ENCODE measurements at places on chromosomes 2 and 18.
A peak's percentile ranks its signal among the peaks of the same experiment; 100 is the strongest.

GRCh38 chr2:24945907-24946306, 25.8 kb downstream of the DNAJC27 start:
- DNase-seq = no peak

DNA sequence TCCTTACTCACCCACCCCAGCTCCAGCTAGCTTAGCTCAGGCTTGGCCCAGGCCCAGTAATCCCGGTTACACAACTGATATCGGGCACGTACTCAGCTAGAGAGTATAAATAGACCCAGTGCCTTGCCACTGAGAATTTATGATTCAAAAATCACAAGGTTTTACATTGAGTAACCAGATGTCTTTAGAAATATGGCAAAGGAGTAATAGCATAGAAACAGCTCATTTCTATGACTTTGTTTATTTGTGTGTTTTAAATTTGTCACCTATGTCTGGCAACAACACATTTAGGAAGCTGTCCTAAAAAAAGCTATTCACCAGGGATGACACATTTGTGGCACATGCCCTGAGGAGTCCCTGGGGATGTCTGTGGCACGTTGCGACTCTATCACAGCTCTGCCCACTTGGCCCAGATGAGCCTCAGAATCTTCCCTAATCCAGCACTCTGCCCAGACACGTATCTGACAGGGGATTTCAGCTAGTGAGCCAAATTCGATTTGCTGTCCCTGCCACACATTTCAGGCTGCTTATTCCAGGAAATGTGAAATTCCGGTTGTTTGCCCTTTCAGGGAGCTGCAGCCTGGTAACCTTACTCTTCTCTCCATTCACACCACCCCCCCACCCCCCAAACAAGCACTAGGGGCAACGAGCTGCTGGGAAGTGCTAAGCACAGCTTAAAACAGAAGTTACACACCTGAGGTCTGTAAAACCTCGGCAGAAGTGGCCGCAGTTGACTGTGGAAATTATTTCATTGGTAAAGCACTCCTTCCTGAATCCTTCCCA, 85.4 kb upstream of the ZCCHC2 start:
- DNase-seq = no peak

DNA sequence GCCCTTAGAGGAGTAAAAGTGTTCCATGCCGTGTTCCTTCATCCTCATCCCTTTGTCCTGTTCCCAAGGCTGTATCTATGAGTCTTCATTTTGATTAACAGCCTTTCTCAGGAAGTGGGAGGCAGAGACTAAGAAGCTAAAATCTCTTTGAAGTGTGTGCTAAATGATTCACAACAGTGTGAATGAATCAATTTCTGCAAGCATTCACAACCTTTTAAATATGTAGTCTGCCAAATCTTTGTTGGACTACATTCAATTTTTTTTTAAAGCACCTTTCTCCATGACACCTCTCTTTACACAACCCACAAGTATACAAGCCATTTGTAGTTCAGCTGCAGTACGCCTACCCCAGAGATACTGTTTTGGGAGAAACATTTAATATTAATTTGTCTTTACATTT, 408.6 kb upstream of the FANCL start:
- no peak for DNase-seq

- DNase-seq = no peak
These were observed 128.5 kb downstream of the STK39 start for GRCh38 chr2:168118733-168119514.

DNA sequence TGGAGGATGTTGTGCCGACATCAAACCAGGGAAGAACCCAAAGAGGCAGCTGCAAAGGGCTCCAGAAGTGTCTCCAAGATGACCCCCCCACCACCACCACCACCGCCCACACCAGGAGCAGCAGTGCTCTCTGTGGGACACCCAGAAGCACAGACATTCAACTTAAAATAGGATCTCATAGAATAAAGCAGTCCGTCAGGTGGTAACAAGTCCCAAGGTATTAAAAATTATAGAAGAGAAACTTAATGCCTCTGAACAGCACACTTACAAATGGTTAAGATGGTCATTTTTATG, 155.5 kb upstream of the ID2 start:
- DNase-seq = no peak

DNA sequence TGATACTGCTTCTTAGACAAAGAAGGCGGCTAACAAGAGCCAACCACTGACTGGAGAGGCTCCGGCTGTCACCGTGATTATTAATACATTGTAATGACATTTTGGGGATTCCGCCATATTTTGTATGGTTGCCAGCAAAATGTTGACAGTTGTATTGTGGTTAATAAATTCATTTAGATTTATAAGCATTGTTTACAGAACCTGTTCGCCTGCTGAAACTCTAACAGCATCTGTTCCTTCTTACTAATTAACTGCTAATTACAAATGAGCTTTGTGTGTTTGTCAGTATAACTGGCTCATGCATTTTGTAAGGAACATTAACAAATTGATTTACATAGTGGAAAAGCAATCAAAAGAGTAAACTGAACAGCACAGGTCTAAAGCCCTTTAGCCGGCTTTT, 332.4 kb downstream of the GBX2 start:
- no peak for DNase-seq

- no peak for DNase-seq
These were observed 78.2 kb upstream of the UGP2 start for GRCh38 chr2:63763391-63763941.

- DNase-seq = no peak
These were observed 35.6 kb downstream of the GPD2 start for GRCh38 chr2:156471762-156472161.

DNA sequence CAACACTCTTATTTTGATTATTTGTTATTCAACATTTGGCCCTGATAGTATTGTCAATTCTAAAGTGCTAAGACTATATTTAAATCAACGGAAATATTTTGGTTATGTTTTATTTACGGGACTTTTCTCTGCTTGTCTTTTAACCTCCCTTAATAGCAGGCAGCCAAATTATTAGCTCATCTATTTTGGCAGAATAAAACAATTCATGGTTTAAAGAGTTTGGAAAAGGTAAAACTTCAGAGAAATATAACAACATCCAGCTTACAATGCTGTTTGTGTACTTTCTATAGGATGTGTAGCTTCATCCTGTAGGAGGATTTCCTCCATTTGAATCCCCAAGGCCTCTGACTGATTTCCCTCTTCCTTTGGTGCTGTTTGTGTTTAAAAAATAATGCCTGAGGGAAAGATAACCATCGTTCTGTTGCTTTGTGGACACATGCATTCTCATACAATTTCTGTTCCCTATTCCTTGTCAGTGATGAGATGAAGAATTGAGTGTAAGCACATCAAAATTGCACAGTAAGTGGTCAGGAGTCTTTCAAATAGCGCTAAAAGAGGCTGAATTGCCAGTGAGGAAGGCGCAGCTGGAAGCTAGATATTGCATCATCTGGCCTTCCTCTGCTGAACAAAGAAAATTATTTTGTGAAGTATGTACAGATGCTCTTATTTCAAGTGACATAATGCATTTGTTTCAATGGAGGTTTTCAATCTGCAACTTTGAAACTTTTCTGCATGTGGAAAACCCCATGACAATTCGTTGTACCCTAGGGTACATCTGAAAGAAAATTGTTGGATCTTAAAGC, 80.3 kb downstream of the CD28 start:
- DNase-seq = no peak

DNA sequence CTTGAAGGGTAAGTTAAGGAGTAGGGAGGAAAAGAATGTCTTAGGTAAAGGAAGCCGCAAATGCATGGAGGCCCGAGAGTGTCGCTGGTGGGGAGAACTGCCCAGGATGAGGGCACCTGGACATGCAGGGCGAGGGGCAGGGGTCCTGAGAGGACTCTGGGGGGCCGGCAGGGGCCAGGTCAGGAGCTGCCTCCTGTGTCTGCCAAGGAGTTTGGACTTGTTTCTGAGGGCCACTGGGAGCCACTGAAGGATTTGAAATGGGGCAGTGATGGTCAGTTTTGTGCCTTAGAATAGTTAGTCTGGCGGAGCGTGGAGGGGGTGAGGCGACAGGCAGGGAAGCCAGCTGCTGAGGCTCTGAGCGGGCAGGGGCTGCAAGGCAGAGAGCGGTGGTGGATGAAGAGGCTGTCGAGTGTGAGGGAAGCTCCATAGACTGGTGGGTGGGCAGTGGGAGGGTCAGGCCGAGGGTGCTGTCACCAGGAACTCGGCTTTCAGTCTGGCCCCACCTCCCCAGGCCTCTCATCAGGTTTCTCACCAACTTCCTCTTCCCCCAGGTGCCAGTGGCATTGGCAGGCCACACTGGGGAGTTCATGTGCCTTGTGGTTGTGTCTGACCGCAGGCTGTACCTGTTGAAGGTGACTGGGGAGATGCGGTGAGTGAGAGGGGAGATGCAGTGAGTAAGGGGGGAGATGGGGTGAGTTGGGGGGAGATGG, 14.7 kb upstream of the SLC4A3 start:
- no peak for DNase-seq

DNA sequence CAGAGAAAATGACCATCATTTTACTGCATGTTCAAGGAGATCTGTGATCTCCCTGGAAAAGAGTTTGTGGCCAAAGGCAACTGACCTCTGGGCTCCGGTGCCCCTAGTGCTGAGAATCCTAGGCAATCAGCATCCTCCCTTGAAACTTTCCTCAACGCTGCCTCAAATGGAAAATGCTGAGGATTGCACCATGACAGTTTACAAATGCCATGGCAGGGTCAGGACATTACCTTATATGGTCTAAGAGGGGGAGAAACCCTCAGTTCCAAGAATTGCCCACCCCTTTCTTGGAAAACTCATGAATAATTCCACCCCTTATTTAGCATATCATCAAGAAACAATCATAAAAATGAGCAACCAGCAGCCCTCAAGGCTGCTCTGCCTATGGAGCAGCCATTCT, 48.3 kb downstream of the ALPK2 start:
- DNase-seq = peak; percentile 13

- DNase-seq = peak; percentile 92
These were observed at the start of gene ARMC9 for GRCh38 chr2:231198291-231199173. ARMC9 (plus strand) TSS chr2:231198631; CDS start chr2:231206239, 7,608 bp downstream.

DNA sequence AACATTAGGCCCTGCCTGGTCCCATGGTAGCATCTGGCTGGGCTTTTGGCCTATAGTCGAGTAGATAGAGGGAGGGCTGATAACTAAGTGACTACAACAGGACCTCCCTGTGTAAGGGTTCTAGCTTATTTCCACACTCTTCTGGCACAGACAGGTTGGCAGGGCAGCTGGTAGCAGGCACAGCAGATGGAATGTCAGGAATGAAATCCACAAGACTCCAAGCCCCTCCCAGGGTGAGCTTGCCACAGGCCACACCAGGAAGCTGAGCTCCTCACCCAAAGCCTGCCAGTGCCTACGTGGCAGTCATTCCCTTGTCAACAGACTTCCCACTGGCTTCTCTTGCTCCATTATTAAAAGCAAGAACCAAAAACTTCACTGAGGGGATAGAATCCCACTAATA, 20.7 kb upstream of the C1QL2 start:
- DNase-seq = no peak

DNA sequence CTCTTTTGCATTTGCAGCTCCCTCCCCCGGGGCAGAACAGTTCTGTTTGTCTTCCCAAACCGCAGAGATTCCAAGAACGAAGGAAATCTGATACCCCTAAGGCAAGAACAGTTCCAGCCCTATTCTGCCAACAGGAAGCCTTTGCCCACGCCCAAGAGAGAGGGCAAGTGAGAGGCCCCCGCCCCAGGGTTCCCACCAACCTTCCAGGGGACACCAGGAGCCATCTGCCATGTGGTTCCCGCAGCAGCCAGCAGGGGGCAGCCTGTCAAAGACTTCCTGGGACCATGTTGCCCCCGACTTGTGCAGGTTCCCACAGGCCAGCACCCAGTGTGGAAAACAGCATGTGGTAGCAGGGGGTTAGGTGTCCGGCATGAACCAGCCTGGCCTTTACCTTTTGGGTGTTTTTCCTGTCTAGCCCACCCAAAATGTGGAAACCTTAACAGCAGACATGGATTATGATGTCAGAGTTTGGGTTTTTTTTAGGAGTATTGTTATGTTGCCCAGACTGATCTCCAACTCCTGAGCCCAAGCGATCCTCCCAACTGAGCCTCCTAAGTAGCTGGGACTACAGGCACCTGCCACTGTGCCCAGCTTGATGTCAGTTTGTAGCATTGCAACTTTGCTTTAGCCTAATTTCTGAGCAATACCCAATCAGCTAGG, 21.7 kb upstream of the EFHD1 start:
- peak; percentile 97 for DNase-seq

- no peak for DNase-seq
These were observed 75.3 kb upstream of the DLX2 start for GRCh38 chr2:172177996-172178395.

DNA sequence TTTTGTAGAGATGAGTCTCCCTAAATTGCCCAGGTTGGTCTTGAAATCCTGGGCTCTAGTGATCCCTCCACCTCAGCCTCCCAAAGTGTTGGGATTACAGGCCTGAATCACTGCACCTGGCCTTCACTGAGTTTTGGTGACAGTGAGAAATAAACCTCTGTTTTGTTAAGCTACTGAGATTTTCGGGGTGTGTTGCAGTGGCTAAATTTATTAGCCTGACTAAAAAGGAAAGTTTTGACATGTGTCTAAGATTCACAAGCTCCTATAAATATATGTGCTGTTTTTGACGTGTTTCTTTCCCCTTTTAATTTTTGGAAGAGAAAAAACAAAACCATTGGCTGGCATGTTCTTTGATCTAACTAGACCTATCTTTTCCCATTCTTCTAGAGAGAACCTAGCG, 190.5 kb upstream of the MC4R start:
- DNase-seq = no peak

- DNase-seq = no peak
These were observed 139.1 kb downstream of the C1D start for GRCh38 chr2:67923696-67924095.

DNA sequence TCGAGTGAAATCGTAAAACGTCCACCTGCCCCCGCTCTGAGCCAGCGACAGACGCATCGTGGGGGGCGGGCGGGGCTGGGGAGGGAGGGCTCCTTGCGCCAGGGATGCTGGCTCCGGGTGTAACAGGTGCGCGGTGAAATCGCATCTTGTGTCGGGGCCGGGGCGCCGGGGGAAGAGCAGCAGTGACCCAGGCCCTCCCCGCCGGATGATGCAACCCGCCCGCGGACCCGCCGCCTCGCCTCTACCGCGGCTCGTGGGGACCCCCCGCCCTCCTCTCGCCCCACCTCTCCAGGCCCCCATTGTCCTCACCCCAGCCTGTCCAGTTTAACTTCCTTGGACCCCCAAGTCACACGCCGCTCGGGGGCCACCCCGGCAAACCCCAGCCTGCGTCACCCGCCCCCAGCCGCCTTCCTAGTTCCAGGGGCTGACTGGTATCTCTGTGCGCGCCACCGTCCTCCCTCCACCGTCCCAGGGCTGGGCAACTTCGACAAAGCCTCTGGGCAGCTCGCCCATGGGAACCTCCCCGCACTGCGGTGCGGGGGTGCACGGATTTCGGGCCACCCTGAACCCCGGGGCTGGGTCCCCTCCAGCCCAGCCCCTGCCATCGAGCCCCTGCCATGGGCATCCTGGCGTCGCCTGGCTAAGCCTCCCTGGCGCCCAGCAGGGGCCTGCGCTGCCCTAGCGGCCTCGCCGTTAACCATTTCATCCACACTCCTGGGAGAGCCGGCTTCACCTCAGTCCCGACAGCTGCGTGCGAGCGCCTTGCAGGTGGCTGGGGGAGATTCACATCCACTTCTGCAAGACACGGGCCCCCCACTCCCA, 799 bp upstream of the KIF1A start:
- DNase-seq = peak; percentile 83

DNA sequence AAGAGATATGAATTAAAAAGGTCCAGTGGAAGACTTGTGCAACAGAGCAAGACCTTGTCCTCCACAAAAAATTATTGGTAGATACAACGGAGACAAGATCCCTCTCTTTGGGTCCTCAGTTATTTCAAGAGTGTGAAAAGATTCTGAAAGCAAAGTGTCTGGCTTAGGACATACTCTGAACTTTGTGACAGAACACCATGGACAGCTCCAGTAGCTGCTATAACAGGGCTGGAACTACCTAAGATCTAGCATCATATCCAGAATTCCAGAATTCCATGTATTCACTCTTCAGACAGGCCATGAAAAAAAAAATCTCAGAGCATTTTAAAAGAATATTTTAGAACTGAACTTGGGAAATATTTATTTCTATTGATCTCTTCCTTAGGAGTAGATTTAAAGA, 74.8 kb upstream of the ZBTB14 start:
- DNase-seq = no peak

Measured in osteocyte (in vitro differentiated cells).